ENCODE measurements at places on chromosomes 1 and 21.

- no peak for DNase-seq
These were observed 6.6 kb downstream of the RSPO1 start for GRCh38 chr1:37628026-37628556.

DNA sequence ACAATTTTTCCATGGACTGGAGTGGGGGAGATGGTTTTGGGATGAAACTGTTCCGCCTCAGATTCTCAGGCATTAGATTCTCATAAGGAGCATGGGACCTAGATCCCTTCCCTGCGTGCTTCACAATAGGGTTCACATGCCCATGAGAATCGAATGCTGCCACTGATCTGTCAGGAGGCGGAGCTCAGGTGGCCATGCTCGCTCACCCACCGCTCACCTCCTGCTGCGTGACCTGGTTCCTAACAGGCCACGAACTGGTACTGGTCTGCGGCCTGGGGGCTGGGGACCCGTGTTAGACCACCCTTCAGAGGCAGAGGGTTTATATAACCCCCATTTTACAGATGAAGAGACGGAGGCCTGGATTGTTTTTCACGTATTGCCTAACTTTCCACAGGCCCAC, 16.3 kb upstream of the SRSF4 start:
- no peak for DNase-seq

DNA sequence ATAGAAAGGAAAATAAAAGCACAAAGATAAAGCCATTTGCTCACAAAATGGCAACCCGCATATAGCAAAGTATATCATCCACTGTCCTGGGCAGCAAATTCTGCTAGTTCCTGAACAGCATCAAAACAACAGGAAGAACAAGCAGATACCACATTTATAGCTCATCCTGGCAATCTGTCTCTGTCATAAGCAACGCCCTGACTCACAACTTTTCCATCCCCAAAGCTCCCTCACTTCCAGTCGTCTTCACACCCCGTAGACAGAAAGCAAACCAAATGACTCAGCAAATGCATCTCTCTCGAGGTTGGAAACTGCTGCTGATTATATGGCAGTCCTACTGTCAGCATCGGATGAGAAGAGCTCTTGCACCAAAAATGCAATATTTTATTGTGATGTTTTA, 65.8 kb downstream of the AK5 start:
- DNase-seq = no peak

- DNase-seq = no peak
These were observed 56.7 kb upstream of the PUM1 start for GRCh38 chr1:31122101-31122735.
